ENCODE measurements at places on chromosomes 6 and 20.

DNA sequence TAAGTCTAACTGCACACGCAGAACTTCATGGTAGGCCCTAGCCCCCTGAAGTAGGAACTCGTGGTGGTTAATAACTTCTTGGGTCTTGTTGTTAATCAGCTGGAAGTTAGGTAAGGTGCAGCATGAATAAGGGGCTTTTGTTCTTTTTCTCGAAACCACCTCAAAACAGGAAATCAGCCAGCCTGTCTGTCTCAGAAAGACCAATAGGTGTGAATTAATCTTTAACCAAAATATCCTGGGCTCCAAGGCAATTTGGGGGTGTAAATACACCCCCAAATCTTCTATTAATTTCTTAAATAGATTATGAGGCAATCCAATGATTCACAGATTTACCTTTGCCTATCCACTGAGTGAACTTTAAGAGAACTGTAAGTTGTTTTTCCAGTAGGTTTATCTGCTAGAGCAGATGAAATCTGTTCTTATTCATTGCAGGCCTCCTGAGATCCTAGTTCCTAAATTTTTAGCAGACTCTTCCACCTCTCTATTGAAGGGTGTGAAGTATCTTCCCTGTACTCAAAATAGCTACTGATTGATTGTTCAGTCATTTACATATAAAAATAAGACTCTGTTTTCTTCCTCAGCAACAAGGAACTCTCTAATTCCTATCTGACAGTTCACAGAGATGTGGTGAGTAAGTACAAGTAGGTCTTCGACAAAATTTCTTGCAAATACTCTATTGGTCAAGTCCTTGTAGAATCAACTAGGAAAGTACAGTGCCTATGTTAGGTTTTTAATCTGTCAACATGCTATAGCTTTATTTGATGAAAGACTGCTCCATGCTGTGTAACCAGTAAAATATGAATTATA lies 427.1 kb upstream of the NOX3 start:
- no peak for DNase-seq
- no peak overlapping the region for H3K4me3 ChIP-seq
- peaks cover 11% of the 10 kb centered on the region for H3K4me1 ChIP-seq
- H3K36me3 ChIP-seq = no peaks in the 10 kb centered on the region
- no peaks in the 10 kb centered on the region for H3K27me3 ChIP-seq

DNA sequence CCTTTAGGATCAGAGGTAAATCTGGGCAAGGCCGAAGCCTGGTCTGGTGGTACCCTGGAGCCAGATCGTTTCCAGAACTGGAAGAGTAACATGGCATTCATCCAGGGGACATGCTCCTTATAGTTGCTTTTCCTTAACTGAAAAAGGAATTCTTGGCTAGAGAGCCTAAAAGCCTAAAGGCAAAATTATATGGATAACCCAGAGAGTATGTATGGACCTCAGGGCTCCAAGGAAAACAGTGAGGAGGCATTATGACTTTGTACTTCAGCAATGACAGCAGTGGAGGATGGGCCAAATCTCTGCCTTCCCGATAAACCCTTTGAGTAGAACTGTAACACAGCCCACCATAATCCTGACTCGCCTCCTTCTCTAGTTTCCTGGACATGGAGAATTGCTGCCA lies 29.3 kb downstream of the ARHGAP18 start:
- peaks cover 32% of the 10 kb centered on the region for H3K36me3 ChIP-seq
- DNase-seq = no peak
- no peak overlapping the region for H3K27ac ChIP-seq
- peaks cover 71% of the 10 kb centered on the region for H3K4me1 ChIP-seq
- H3K27me3 ChIP-seq = peaks cover 3% of the 10 kb centered on the region

DNA sequence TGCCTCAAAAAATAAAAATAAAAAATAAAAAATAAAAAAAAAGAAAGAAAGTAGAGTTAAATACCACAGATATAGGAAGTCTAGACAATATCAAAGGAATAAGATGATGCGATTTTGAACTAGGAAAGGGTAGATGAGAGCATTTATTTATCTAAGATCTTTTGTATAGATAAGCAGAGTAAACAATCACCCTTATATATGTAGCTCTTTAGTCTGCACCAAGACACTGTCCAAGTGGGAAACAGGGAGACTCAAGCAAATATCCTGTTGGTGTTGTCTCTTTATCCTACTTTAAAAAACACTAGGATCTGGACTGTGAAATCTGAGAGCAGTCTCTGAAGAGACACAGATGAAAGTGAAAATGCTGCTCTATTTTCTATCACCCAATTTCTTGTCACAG lies 587.0 kb upstream of the FLRT3 start:
- no peak for DNase-seq
- H3K27me3 ChIP-seq = no peaks in the 10 kb centered on the region
- H3K4me1 ChIP-seq = peaks cover 20% of the 10 kb centered on the region
- H3K27ac ChIP-seq = no peak overlapping the region

- H3K27ac ChIP-seq = no peak overlapping the region
- no peaks in the 10 kb centered on the region for H3K4me1 ChIP-seq
- DNase-seq = peak; percentile 36
- peaks cover 1% of the 10 kb centered on the region for H3K27me3 ChIP-seq
- no peak overlapping the region for H3K4me3 ChIP-seq
- H3K36me3 ChIP-seq = no peaks in the 10 kb centered on the region
Observed at GRCh38 chr6:153511896-153512496, 380.9 kb upstream of the RGS17 start.

- H3K27ac ChIP-seq = no peak overlapping the region
- no peak for DNase-seq
- H3K4me3 ChIP-seq = no peak overlapping the region
- H3K4me1 ChIP-seq = no peaks in the 10 kb centered on the region
Observed at GRCh38 chr6:147716434-147716833, 207.9 kb downstream of the SAMD5 start.

GRCh38 chr6:157186785-157187181 lies 136.5 kb downstream of the TMEM242 start:
- peaks cover 3% of the 10 kb centered on the region for H3K4me1 ChIP-seq
- H3K4me3 ChIP-seq = no peak overlapping the region
- no peak for DNase-seq
- H3K36me3 ChIP-seq = peaks cover 42% of the 10 kb centered on the region
- H3K27me3 ChIP-seq = peaks cover 20% of the 10 kb centered on the region
- no peak overlapping the region for H3K27ac ChIP-seq

GRCh38 chr6:64890609-64891008 lies 816.4 kb downstream of the EYS start:
- peaks cover 10% of the 10 kb centered on the region for H3K4me1 ChIP-seq
- DNase-seq = no peak
- H3K27me3 ChIP-seq = no peaks in the 10 kb centered on the region
- no peaks in the 10 kb centered on the region for H3K36me3 ChIP-seq
- no peak overlapping the region for H3K27ac ChIP-seq

DNA sequence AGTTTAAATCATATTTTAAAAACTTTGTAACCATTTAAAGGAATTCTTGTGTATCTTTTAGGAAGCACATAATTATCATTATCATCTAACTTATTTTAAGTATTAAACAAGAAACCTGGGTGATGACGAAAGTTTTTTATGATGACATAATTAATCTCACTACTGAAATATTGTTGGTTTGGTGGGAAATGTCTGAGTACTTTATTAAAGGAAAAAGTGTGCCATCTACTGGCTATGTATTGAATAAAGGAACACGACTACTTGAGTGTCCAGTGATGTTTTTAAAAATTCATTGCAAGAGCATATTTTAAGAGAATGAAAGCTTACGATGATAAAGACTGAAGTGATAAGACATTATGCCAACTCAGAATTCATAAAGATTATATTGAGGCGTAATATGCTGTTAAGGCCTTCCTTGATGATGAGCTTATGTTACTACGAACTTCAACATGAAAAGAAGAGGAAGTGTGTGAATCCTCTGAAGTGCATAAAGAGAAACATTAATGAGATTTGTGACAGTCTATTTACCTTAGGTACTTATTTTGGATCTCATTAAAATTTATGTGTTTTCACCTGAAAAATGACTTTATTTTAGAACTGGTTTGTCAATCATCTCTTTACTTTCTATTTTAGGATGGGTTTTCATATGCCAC lies 12.0 kb upstream of the TRMT11 start:
- no peaks in the 10 kb centered on the region for H3K4me1 ChIP-seq
- no peak overlapping the region for H3K27ac ChIP-seq
- DNase-seq = no peak
- H3K4me3 ChIP-seq = no peak overlapping the region

DNA sequence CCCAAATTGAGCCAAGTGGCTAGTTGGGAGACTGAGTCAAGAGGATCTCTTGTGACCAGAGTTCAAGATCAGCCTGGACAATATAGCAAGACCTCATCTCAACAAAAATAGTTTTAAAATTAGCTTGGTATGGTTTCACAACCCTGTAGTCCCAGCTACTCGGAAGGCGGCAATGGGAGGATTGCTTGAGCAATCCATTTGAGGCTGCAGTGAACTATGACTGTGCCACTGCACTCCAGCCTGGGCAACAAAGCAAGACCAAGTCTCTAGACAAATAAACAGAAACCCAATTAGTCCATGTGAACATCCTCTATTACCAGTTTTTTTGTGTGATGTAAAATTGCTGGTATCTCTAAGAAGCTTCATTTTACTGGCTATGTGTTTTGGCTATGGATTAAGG lies 106.2 kb downstream of the TULP4 start:
- peaks cover 3% of the 10 kb centered on the region for H3K27me3 ChIP-seq
- H3K27ac ChIP-seq = no peak overlapping the region
- no peak overlapping the region for H3K4me3 ChIP-seq
- peaks cover 17% of the 10 kb centered on the region for H3K36me3 ChIP-seq

Data from endothelial cell (in vitro differentiated cells).